Foreskin melanocyte (primary cell): ENCODE measurements at places on chromosomes 16 and 17.

GRCh38 chr17:56610321-56610720, 16.8 kb downstream of the NOG start:
- no peak for DNase-seq

GRCh38 chr17:59666235-59666634, 41.0 kb downstream of the PTRH2 start:
- DNase-seq: no peak

DNA sequence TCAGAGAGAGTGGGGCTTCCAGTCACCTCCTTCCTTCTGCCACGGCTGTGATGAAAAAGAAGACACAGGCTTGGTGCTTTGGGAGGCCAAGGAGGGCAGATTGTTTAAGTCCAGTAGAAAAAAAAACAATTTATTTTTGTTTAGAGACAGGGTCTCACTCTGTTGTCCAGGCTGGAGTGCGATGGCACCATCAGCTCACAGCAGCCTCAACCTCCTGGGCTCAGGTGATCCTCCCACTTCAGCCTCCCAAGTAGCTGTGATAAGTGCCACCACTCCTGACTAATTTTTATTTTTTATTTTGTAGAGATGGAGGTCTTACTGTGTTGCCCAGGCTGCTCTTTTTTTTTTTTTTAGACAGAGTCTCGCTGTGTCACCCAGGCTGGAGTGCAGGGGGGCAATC, 2.7 kb upstream of the MVD start:
- DNase-seq: no peak

DNA sequence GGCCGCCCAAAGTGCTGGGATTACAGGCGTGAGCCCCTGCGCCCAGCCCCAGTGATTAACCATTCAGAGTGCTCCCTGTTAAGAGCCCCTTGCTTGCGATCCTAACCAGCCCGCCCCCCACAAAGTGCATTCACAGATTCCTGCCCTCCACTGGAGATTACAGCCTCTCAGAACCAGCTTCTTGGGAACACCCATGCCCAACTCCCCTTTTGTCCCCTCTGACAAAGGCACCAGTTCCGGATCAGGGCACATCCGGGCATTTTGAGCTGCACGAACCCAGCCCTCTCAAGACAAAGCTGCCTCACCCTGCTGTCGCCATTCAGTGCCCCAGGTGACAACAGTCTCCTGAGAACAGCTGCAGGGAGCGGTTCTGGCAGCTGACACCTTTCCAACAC, 848 bp upstream of the KRT19 start:
- no peak for DNase-seq

GRCh38 chr17:44552361-44552760, 4.9 kb upstream of the FZD2 start:
- DNase-seq: no peak

DNA sequence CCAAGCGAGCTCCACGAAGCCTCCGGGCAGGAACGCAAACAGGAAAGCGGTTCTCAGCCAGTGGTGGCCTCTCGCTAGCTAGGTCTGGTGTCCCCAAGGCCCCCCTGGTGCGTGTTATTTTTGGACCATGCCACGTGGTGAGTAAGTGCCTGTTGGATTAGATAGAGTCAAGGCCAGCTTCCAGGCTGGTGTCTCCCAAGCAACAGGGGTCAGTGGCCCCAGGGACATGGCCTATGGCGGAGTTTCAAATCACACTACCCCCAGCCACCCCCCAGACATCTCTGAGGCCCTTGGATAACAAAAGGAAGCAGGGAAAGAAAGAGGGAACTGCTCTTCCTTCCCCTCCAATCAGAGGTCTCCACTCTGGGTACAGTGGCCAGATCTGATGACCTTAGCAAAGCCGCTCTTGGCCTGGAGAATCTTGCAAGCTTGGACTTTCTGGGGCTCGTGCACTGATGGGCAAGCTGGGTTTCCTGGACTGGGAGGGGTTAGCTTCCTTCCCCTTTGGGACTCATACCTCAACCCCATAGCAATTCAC, 58.2 kb downstream of the MAF start:
- no peak for DNase-seq

DNA sequence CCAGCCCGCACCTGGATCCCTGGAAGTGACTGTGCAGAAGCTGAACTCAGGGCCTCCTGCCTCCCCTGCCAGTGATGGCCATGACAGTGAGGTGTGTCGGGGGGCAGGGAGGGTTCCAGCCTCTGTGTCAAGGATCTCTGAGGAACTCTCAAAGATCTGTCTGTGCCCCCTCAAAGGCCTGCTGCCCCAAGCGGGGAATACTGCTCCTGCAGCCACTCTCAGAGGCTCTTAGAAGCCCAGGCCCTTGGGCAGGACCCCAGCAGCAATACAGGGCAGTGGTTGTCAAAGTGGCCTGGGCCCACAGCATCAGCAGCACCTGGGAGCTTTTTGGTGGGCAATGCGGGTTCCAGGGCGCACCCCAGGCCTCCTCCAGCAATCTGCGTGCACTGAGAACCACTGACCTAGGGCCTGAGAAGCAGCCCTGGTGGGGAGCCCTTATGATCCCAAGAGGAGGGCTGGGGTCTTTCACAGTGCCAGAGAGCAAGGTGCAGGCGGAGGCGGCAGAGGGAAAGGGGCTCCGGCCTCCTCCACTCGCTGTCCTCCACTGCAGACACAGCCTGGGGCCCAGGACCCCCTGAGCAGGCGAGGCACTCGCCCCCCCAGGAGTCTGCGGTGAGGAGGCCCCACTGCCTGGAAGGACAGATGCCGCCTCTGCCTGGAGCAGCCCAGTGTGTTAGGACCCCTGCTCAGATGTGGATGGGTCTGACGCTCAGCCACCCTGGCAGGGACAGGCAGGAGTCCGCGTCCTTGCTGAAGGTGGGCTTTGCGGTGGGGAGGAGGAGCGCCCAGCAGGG, 42.1 kb downstream of the ENGASE start:
- no peak for DNase-seq

DNA sequence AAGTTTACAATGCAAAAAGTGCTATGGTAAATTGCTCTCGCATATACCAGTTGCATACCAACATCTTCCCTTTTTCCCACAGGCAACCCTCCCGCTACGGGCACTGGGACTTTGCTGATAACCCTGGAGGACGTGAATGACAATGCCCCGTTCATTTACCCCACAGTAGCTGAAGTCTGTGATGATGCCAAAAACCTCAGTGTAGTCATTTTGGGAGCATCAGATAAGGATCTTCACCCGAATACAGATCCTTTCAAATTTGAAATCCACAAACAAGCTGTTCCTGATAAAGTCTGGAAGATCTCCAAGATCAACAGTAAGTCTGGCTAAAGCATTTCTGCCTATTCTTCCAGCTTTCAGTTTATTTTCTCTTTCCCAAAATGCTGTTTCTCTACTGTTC, 27.9 kb upstream of the HSBP1 start:
- no peak for DNase-seq

- no peak for DNase-seq
Observed at GRCh38 chr16:69564845-69565670, 708 bp upstream of the NFAT5 start.

DNA sequence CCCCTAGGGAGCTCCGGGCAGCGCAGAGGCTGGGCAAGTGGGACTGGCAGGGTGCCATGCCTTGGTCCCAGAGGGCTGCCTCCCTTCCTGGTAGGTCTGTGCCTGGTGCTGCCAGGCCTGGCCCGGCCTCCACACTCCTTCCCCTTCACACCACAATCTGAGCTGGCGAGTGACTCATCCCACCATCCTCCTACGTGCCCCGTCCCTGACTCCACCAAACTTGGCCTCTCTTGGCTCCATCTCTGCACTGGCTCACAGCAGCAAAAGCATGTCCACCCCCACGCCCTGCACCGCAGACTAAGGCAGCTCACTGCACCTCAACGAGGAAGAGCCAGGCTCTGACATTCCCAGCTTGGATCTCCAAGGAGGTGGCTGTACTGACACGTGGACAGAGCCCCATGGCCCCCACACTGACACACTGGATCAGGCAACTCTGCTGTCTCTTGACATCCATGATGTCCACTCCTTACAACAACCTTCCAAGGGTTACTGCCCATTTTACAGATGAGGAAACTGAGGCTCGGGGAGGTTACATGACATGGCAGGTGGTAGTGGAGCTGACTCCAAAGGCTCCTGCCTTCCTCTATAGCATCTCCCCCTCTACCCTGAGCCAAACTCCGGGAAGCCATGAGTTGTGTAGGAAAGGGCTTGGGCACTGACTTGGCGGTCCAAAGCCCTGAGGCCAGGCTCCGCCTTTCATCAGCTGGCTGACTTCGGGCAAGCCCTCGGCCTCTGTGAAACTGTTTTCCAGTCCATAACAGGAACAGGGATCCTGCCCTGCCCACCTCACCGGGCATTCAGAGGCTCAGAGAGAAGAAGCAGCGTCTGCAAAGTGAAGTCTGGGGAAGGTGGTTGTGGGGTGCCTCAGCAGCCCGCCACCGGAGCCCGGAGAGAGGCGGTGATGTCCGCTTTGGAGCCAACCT, 20.1 kb upstream of the KRT19 start:
- peak; percentile 48 for DNase-seq

- DNase-seq: no peak
Observed at GRCh38 chr17:20009302-20010098, at the start of gene SPECC1. SPECC1 (plus strand) TSS chr17:20009359; CDS start chr17:20096652, 87,293 bp downstream.

DNA sequence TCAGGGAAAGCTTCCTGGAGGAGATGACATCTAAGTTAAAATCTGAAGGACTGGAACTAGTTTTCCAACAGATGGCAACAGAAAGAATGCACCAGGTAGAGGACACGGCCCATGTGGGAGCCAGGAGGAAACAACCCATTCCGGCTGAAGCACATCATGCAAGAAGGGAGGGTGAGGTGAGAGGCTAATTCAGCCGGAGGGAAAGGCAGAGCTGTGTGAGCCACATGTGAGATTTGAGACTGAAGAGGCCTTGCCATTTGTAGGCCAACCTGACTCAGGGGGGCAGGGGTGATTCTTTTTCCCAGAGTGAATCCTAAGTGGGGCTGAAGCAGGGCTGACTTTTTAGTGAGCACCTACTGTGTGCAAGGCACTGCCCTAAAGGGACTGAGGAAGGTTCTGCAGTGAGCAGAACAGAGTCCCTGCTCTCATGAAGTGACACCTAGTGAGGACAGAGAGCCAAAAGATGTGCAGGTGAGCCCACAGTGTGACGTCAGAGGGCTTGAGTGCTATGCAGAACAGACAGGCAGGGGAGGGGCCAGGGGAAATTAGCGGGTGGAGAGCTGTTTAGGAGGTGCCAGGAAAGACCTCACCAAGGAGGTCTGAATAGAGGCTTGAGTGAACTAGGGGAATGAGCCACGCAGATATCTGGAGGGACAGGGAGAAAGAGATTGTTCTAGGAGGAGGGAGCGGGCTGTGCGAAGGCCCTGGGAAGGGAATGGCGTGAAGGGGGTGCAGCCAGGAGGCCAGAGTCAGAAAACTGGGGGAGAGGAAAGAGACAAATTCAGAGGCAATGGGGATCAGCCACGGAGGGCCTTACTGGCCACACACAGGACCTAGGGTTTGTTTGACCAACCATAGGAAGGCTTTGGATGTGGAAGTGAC, 19.8 kb upstream of the IL21R start:
- no peak for DNase-seq

GRCh38 chr16:75143941-75144340, 4.4 kb upstream of the ZFP1 start:
- DNase-seq: no peak

GRCh38 chr17:76498876-76499251, 2.4 kb downstream of the RHBDF2 start:
- no peak for DNase-seq

DNA sequence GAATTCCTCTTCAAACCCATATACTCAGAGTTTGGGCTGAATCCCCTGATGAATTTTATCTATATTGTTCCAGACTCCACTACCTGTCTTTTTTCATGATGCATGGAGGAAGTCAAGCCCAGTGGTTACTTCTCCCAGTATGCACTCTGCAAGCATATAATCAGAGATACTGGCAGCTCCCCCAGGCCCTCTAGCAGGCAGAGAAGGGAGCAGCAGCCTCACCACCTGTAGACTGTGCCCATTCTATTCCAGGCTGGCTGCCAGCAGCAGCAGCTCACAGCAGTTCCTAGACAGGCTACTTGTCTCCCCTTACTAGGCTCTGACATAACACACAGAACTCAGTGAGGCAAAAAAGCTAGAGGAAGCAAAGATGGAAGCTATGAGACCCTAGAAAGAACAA, 3.4 kb downstream of the MKS1 start:
- no peak for DNase-seq

- no peak for DNase-seq
Observed at GRCh38 chr17:27818401-27819105, 18.2 kb upstream of the NOS2 start.

GRCh38 chr17:4463818-4464476, 30.2 kb downstream of the SPNS3 start:
- no peak for DNase-seq

GRCh38 chr17:8189041-8189710, 804 bp downstream of the BORCS6 start:
- no peak for DNase-seq

GRCh38 chr17:40608061-40608581, 39.5 kb downstream of the SMARCE1 start:
- DNase-seq: no peak

GRCh38 chr16:14579266-14579665, 50.8 kb downstream of the PARN start:
- DNase-seq: no peak

GRCh38 chr16:3188925-3189825, 1.2 kb downstream of the OR1F1 start:
- peak; percentile 72 for DNase-seq

DNA sequence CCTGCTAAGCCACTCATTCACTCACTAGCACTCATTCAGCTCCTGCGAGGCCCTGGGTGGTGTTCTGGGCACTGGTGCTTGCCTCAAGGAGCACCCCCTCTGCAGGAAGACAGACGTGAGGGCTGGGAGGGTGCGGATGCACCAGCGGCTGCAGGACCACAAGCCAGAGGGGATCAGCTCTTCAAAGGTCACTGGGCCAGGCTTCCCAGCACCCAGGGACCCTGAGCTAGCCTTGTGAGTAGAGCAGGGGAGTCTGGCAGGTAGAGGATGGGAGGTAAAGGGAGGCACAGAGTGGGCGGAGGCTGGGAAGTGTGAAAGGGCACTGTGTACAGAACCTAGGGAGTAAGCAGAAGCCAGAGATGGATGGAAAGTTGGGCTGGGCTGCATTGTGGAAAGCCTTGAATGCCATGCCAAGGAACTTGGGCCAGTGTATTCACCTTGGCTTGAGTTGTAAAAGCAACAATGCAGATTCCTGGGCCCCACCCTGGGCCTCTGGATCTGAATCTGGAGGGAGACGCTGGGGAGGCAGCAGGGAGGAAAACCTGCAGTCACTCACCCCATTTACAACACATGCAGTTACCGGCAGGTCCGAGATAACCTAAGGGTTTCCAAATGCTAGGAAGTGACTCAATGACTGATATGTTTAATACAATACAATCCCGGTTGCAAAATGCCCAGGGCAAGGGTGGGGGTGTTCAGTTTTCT, 1.7 kb downstream of the IL4R start:
- no peak for DNase-seq
